ENCODE measurements at places on chromosomes 6 and 20. TPM values are rescaled to one million over a fixed set of nuclear protein-coding genes. Genes with fewer than 3 reads are reported as not detected.

The CCM2L gene
- not detected for total RNA-seq

The ABHD16B gene
- not detected for total RNA-seq

The DHX35 gene
- 15.6 TPM for total RNA-seq

The CPNE5 gene
- 39.1 TPM for total RNA-seq

The BMP7 gene
- total RNA-seq = 0.05 TPM

The OR2H2 gene
- total RNA-seq = not detected

The SRMS gene
- not detected for total RNA-seq

The SLC25A27 gene
- not detected for total RNA-seq

The IP6K3 gene
- not detected for total RNA-seq

The GRIK2 gene
- total RNA-seq = not detected

The CST5 gene
- total RNA-seq = not detected

The TAGAP gene
- 28.8 TPM for total RNA-seq

The MCHR2 gene
- not detected for total RNA-seq

The VGLL2 gene
- not detected for total RNA-seq

DNA sequence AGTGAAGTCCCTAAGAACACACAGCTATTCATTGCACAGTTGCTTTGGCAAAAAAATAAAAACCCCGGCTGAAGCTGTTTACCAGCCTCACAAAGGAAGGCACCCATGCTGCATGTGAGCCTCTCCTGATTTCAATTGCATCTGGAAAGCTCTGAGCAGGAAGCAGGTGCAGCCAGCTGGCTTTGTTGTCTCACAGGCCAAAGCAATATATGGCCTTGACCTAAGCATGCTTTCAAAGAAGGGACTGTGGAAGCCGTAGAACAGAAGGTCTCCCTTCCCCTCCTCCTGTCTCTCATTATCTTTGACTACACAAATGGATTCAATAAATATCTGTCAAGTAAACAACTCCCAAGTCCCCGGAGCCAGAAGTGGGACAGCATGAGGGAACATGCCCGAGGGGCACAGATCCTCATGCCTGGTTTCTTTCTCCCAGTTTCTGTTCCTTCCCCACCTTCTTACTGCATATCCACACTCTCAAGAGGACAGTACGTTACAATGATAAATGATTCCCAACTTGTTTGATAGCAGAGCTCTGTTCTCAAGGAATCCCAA is 57.2 kb upstream of the PCSK2 start:
- DNase-seq = no peak
- H3K4me1 ChIP-seq = no peaks in the 10 kb centered on the region
- H3K27me3 ChIP-seq = no peaks in the 10 kb centered on the region
- no peak overlapping the region for H3K4me3 ChIP-seq

GRCh38 chr20:45920462-45921336 is 8.7 kb upstream of the PLTP start:
- no peaks in the 10 kb centered on the region for H3K27me3 ChIP-seq
- no peaks in the 10 kb centered on the region for H3K4me1 ChIP-seq
- H3K27ac ChIP-seq = no peak overlapping the region
- no peak overlapping the region for H3K4me3 ChIP-seq
- DNase-seq = no peak

- no peaks in the 10 kb centered on the region for H3K36me3 ChIP-seq
- no peaks in the 10 kb centered on the region for H3K27me3 ChIP-seq
- no peak for DNase-seq
- no peak overlapping the region for H3K27ac ChIP-seq
Measured at GRCh38 chr6:128493877-128494276, 26.5 kb downstream of the PTPRK start.

DNA sequence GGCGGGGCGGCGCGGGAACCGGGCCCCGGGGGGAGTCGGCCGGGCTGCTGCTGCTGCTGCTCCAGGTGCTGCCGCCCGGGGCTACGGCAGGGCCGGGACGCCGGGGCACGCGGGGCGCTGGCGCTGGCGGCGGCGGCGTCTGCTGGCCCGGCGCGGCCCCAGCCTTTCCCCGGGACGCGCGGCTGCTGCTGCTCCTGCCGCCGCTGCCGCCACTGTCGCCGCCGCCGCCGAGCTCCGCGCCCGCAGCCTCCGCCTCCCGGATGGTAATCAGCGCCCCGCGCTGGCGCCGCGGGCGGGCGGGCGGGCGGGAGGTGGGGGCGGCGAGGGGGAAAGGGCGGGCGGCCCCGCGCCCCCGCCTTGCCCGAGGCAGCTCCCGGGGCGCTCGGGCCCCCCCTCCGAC is 306 bp downstream of the EBF4 start:
- no peaks in the 10 kb centered on the region for H3K4me1 ChIP-seq
- no peak for DNase-seq
- H3K27ac ChIP-seq = no peak overlapping the region

GRCh38 chr6:46756469-46757213 is 9.9 kb downstream of the ANKRD66 start:
- no peaks in the 10 kb centered on the region for H3K27me3 ChIP-seq
- no peak overlapping the region for H3K4me3 ChIP-seq
- H3K36me3 ChIP-seq = no peaks in the 10 kb centered on the region
- H3K27ac ChIP-seq = no peak overlapping the region
- DNase-seq = no peak
- no peaks in the 10 kb centered on the region for H3K4me1 ChIP-seq

GRCh38 chr6:36246506-36247268 is 23.2 kb upstream of the PNPLA1 start:
- no peak for DNase-seq
- no peak overlapping the region for H3K4me3 ChIP-seq
- H3K4me1 ChIP-seq = peaks cover 13% of the 10 kb centered on the region

- no peak overlapping the region for H3K27ac ChIP-seq
- no peak overlapping the region for H3K4me3 ChIP-seq
- no peaks in the 10 kb centered on the region for H3K4me1 ChIP-seq
- no peaks in the 10 kb centered on the region for H3K36me3 ChIP-seq
- DNase-seq = no peak
Measured at GRCh38 chr20:10137032-10137431, 81.6 kb upstream of the SNAP25 start.

DNA sequence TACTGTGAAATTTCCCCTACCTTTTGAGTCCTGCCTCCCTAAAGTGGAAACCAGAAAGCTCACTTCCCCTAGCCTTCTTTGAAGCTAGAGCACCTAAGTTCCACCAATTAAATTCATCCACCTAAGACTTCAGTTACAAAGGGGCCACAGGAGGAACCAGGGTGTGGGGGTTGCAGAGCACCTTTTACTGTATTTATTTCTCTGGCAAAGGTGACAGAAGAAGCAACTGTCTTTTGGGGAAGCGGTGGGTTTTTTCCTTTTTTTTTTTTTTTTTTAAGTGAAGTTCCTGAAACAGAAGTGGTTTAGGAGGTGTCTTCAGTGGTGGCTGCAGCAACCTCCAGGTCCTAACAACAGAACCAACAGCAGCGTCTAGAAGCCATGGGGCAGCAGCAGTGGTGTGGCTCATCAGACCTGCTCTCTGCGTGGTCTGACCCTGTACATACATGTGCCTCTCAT is 13.1 kb downstream of the PSMB9 start:
- DNase-seq = no peak
- H3K36me3 ChIP-seq = no peaks in the 10 kb centered on the region
- H3K4me3 ChIP-seq = no peak overlapping the region
- H3K27me3 ChIP-seq = no peaks in the 10 kb centered on the region

DNA sequence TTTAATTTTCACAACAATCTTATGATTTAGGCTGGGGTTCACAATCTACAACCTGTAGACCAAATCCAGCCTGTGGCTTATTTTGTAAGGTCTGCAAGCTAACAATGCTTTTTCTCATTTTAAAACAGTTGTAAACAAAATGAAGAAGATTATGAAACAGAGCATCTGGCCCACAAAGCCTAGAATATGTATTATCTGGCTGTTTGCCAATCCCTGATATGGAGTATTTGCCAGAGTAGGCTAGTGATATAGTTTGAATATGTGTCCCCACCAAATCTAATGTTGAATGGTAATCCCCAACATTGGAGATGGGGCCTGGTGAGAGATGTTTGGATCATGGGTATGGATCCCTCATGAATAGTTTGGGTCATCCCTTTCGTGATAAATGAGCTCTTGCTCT is 201.8 kb downstream of the DHX35 start:
- no peak for DNase-seq
- no peaks in the 10 kb centered on the region for H3K27me3 ChIP-seq
- no peak overlapping the region for H3K27ac ChIP-seq
- no peaks in the 10 kb centered on the region for H3K4me1 ChIP-seq
- H3K36me3 ChIP-seq = no peaks in the 10 kb centered on the region
- no peak overlapping the region for H3K4me3 ChIP-seq

GRCh38 chr6:40287296-40287850 is 299.8 kb downstream of the LRFN2 start:
- H3K4me1 ChIP-seq = no peaks in the 10 kb centered on the region
- no peak overlapping the region for H3K4me3 ChIP-seq
- H3K36me3 ChIP-seq = no peaks in the 10 kb centered on the region
- DNase-seq = no peak

- H3K4me1 ChIP-seq = no peaks in the 10 kb centered on the region
- no peak overlapping the region for H3K27ac ChIP-seq
- H3K27me3 ChIP-seq = no peaks in the 10 kb centered on the region
Measured at GRCh38 chr6:31453259-31453658, 44.7 kb upstream of the MICB start.

DNA sequence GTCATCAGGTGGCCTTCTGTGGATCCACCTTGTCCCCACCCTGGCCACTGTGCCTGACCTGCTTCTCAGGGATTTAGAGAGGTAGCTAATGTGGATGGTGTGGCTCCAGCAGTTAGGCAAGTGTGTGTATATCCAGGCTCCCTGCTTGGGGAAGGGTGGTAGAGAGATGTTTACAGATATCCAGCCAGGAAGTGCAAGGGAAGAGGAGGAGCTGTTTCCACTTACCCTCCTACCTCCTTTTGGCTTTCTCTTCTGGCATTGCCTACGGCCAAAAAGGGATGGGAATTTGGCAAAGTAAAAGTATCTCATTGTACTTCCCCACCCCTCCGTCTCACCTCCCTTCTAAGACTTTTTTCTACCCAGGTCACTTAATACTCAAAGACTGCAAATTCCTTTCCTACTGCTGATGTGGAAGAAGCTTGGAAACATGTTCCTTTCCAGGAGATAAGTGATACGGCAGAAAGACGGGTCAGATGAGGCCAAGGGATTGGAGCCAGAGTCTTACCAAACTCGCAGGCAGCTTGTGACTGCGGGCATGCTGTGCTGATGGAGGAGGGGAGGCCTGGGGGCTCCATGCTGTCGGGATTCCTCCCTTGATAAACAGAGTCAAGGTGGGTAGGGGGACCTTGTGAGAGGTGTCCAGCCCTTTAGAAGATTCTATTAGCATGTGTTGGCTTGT is 253.4 kb downstream of the PRL start:
- no peaks in the 10 kb centered on the region for H3K36me3 ChIP-seq
- no peaks in the 10 kb centered on the region for H3K4me1 ChIP-seq
- no peaks in the 10 kb centered on the region for H3K27me3 ChIP-seq

DNA sequence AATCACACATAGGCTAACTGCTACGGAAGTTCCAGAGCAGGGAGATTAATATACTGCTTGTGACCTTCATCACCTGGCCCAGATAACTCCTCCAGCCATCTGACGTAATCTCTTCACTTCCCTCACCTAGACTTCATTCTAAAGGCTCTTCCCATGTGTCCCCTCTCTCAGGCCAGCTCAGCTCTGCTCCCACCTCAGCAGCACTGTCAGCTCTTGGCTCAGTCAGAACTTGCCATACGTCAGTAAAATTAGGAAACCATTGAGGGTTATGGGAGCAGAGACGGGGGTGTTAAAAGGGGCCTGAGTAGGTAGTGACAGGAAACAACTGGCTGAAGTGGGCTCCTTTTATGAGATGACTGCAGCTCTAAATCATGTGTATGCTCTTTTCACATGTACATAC is 101.5 kb downstream of the KIF6 start:
- no peaks in the 10 kb centered on the region for H3K4me1 ChIP-seq
- H3K36me3 ChIP-seq = no peaks in the 10 kb centered on the region
- H3K4me3 ChIP-seq = no peak overlapping the region
- no peak overlapping the region for H3K27ac ChIP-seq
- H3K27me3 ChIP-seq = no peaks in the 10 kb centered on the region

DNA sequence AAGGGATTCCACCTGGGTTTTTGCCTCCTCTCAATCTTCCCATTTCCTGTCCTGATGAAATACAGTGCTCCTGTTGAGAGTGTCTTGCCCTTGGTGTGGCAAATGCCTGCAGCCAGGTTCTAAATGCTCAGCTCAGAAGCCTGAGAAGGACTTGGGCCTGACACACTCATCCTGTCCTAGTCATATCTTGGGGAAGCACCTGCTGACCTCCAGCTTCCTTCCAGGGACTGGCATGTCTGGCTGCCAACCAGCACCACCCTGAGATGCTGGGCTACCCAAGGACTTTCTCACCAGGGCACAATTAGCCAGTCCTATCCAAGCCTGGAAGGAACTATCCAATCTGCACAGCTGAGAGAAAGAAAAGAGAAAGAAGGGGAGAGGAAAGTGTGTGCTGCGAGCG is 43.4 kb downstream of the LRFN2 start:
- DNase-seq = no peak
- no peaks in the 10 kb centered on the region for H3K4me1 ChIP-seq
- no peak overlapping the region for H3K27ac ChIP-seq
- no peak overlapping the region for H3K4me3 ChIP-seq

DNA sequence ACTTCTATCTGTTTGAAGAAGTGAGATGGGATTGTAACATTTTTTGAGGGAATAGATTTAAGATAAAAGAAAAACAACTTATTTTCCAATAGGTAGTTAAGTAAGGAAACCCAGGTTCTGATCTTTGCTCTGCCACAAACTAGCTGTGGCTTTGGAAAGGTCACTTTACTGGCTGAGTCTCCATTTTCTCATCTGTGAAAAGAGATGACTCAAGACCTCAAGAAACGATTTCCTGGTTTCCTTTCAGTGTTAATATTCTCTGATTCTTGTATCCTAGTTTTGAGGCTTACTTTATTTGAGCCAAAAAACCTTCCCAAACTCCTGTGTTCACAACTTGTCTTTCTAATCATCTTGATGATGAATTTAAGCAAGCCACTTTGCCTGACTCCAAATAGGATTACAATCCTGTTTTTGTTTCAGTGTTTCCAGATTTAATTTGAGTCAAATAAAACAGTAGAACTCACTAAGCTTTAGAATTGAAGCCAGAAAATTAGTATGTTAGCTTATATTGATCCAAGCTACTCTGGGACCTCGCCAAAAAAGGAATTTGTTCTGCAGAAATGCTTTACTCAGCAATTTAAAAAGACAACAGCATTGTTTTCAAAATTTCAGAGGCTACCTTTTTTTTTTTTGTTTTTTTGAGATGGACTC is 51.1 kb downstream of the ENPP1 start:
- H3K36me3 ChIP-seq = no peaks in the 10 kb centered on the region
- no peak for DNase-seq
- H3K27me3 ChIP-seq = no peaks in the 10 kb centered on the region
- no peak overlapping the region for H3K27ac ChIP-seq

- peaks cover 4% of the 10 kb centered on the region for H3K4me1 ChIP-seq
- H3K27ac ChIP-seq = no peak overlapping the region
- no peak for DNase-seq
- H3K36me3 ChIP-seq = no peaks in the 10 kb centered on the region
Measured at GRCh38 chr20:18665135-18665534, 77.3 kb downstream of the DTD1 start.

All from GM12878 (cell line).